ENCODE measurements at places on chromosomes 16 and 17.

DNA sequence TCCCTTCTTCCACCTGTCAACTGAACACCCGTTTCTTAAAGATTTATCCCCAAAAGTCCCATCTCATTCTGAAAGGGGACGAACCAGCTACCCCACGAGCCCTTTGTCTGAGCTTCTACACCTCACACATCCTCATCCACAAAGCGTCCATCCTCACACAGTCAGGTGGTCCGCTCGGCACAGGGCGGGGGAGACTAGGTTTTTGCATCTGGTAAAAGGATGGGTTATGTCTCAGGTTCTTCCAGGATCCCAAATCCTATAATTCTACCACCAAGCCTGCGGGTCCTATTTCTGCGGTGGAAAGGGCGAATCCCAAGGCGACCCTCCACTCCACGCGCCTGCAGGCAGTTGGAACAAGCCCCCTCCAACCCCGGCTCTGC lies 458 bp downstream of the GFOD2 start:
- no peak for DNase-seq

DNA sequence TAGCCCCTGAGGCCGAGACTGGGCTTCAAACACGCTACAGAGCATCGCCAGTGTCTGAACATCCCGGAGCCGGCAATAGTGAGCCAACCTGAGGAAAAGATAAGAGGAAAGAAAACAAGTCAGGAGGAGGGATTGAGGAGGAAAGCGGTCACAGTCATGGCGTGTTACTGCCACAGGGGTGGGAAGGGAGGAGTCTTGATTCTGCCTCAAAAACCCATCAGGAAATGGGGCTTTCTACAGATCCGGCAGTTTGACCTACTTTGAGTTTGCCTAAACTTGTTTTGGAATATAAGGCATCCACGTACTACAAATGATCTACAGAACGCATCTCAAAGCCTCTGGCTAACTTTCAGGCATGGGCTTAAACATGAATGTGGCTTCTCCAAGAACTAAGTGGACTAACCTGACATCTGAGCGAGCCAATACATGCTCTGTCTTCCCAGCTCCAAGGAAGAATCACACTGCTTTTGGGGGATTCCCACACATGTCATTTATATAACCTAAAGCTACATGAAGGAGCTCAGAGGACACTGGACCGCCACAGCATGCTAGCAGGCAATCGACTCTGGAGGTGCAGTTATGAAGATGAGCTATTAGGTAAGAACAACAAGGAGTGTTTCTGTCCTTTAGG lies 96.6 kb downstream of the WDR59 start:
- DNase-seq, result peak; percentile 84

DNA sequence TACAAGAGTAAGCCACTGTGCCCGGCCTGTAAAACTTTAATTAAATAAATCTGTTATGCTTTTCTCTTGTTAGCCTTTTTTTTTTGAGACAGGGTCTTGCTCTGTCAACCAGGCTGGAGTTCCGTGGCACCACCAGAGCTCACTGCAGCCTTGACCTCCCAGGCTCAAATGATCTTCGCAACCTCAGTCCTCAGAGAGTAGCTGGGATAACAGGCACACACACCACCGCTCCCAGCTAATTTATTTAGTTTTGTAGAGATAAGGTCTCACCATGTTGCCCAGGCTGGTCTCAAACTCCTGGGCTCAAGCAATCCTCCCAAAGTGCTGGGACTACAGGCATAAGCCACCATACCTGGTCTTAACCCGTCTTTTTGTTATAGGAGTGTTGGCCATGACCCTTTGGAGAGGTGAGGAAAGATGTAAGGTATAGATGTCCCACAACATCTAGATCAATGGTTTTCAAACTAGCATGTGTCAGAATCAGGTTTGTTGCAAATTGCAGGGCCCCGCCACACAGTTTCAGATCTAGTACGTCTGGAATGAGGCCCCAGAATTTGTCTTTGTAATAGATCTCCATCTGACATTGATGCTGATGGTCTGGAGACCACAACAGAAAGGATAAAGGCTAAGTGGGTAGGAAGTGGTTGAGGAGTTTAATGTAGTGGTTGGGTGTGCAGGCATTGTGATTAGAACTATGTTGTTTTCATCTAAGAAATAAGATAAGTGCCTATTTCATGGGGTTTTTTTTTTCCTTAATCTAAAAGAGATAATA lies 4.3 kb upstream of the GGA2 start:
- DNase-seq, result no peak

- no peak for DNase-seq
These were observed 95.6 kb upstream of the CDYL2 start for GRCh38 chr16:80899809-80900592.

- DNase-seq, result no peak
These were observed 62.0 kb downstream of the ABCC6 start for GRCh38 chr16:16161319-16161718.

- DNase-seq, result no peak
These were observed 9.6 kb upstream of the METTL16 start for GRCh38 chr17:2521257-2521656.

- no peak for DNase-seq
These were observed 4.6 kb downstream of the TAOK1 start for GRCh38 chr17:29394761-29395160.

Measured in foreskin keratinocyte (primary cell).